ENCODE measurements at places on chromosomes 6 and 20.

DNA sequence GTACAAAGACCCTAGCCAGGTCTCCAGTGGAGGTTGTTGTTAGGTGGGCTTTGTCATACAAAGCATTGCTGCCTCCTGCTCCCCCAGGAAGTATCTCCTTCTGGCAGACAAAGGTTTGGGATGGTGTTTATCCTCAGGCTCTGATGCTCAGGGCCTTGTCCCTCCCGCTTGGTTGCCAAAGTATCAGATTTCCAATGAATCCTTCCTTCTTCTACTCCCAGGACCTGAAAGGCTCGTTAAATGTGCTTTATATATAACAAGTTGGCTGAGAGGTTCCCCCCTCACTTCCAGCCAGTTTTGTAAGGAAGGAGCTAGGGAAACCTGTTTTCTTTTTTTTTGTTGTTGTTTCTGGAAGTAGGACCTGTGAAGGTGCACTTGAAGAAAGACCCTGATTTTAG is 14.4 kb downstream of the PTK7 start:
- no peak for DNase-seq

GRCh38 chr6:52284131-52284459 is 447 bp downstream of the MCM3 start:
- no peak for DNase-seq

- no peak for DNase-seq
These were observed 129.8 kb downstream of the CD164 start for GRCh38 chr6:109252261-109253041.

DNA sequence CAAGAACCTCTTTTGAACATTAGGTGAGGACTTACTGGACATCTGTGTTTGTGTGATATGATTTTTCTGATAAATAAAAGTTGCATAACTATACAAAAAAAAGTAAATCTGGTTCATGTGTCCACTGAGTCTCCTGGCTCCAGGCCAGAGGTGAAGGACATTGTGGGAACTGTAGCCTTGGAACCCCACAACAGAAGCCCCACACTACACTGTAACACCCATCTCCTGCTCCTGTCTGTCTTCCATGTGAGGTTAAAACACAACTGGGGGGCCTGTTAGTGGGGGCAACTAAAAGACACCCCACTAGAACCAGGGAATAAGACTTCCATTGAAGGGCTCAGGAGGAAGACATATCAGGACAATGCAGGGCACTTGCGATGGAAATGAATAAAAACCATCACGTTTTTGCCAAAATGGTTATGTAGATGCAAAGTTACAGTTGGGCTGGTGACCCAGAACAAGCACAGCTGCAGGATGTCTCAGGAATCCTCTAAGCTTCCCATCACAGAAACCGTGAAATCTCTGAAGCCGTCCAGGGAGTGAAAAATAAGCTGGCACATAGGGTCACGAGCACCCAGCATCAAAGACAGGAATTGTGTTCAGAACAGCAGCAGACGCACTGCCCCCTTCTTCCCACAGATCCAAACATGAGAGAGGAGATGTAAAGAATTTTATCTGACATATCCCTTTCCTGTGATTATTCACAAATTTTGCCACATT is 36.7 kb upstream of the PCSK2 start:
- no peak for DNase-seq

DNA sequence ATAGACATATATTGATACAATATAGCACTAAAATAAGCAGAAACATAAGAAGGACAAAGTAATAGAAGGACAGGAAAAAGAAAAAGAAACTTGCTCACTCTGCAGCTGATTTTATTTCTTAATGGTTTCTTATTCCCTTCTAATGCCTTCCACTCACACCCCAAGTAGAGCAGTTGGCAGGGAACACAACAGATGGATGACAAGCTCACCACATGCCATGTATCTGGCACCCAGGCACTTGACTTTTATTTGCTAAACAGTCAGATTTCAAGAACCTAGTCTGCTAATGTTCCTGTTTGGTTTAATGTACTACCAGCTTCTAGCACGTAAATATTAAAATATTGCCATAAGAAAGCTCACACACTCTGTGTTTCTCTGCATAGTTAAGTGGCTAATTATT is 87.1 kb downstream of the COL19A1 start:
- DNase-seq = no peak

DNA sequence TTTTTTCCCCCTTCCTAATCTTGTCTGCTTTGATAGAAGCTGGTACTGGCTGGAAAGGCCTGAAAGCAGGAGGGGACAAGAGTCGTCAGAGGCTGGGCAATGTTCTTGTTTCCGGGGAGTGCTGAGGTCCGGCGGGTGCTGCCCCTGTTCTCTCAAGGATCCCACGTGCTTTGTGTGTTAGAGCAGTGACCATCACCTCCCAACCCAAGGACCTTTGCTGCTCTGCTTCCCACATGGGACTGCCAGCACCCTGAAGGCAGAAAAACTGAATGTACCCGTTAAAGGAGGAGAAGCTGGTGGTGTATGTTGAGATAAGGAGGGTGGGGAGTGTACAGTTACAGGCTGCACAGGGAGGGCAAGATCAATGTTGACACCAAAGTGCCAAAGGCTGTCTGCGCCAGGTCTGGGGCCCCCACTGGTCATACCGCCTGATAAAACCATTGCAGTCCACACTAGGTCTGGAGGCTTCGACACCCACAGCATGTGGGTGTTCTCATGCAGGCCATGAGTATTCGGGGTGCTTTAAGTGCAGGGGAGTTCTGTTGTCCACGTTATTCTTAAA is 15.0 kb downstream of the C20orf173 start:
- no peak for DNase-seq

GRCh38 chr6:118743746-118744145 is 92.4 kb upstream of the CEP85L start:
- no peak for DNase-seq

DNA sequence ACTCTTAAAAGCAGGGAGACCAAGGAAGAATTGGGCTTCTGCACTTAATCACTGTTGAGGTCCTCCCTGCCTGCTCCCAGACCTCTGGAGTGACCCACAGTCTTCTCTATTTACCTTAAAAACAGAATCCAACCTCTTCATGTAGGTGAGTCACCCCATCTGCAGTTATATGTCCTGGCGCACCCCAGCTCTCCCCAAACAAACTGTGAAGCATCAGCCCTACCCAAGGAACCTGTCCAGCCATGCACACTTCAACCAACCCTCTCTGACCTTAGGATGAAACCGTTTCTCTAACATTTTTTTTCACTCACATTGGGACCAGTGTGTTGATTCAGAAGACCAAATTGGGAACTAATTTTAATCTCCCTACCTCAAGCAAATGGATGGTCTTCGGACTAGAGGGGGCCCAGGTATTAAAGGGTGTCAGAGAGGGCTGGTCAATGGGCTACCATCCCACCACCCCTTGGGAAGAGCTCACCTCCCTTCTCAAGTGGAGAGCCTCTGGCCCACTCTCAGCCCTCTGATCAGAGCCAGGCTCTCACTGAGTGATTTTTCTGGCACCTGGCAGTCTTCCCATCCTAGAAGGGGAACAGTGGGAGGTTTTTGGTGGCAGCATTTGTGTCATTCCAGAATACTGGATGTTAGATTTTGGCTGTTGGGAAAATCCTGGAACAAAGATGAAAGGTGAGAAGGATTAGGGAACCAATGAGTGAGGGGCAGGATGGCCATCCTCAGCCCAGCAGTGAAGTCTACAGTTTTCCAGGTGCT is 203.6 kb downstream of the LRFN2 start:
- DNase-seq = no peak

DNA sequence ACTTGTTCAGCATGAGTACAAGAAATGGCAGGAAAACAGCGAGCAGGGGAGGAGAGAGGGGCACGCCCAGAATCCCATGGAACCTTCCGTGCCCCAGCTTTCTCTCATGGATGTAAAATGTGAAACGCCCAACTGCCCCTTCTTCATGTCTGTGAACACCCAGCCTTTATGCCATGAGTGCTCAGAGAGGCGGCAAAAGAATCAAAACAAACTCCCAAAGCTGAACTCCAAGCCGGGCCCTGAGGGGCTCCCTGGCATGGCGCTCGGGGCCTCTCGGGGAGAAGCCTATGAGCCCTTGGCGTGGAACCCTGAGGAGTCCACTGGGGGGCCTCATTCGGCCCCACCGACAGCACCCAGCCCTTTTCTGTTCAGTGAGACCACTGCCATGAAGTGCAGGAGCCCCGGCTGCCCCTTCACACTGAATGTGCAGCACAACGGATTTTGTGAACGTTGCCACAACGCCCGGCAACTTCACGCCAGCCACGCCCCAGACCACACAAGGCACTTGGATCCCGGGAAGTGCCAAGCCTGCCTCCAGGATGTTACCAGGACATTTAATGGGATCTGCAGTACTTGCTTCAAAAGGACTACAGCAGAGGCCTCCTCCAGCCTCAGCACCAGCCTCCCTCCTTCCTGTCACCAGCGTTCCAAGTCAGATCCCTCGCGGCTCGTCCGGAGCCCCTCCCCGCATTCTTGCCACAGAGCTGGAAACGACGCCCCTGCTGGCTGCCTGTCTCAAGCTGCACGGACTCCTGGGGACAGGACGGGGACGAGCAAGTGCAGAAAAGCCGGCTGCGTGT is 11.6 kb downstream of the TNFAIP3 start:
- no peak for DNase-seq

- DNase-seq = no peak
These were observed 43.2 kb upstream of the CRISP1 start for GRCh38 chr6:49909563-49909962.

GRCh38 chr20:16205507-16205906 is 367.7 kb downstream of the KIF16B start:
- DNase-seq = no peak

DNA sequence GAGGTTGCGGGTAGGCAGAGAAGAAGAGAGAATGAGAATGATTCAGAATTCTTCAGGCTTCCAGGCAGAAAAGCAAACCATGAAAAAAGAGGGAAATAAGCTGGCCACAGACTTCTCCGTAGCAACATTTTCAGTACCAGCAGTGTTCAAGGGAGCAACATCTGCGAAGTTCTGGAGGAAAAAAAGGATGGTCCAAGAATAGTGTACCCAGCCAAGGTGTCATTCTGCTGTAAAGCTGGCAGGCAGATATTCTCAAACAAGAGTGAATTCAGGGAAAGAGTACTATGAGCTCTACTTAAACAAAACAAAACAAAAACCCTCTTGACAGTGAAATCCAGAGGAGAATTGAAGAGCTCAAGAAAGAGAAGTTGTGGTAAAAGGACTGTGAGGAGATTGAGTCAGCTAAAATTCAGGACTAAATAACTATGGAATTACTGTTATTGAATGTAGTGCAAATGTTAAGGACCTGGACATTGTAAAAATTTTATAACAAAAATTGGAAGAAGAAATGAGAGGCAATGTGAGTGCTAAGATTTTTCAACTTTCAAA is 86.5 kb downstream of the ATRN start:
- DNase-seq = no peak

GRCh38 chr6:170442596-170442995 is 110.5 kb downstream of the PSMB1 start:
- DNase-seq = no peak

DNA sequence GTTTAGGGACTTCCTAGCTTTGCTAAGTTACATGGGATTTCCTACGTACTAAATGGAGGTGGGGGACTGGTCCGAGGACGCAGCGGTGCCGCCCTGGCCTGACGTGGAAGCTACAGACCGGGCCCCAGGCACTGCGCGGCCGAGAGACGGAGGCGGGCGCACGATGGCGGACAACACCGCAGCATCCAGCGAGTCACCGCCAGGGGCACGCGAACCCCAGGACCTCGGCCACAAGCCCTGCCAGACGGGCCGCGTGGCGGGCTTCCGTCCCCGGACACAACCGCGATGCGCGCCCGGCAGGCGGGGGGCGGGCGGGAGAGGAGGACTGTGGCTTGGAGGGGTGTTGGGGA is 1516.9 kb upstream of the DEFB115 start:
- DNase-seq = no peak

Measured in GF-D8 (cell line).